ENCODE measurements at places on chromosomes 7 and 10. TPM values are rescaled to one million over a fixed set of nuclear protein-coding genes. Genes with fewer than 3 reads are reported as not detected.

DNA sequence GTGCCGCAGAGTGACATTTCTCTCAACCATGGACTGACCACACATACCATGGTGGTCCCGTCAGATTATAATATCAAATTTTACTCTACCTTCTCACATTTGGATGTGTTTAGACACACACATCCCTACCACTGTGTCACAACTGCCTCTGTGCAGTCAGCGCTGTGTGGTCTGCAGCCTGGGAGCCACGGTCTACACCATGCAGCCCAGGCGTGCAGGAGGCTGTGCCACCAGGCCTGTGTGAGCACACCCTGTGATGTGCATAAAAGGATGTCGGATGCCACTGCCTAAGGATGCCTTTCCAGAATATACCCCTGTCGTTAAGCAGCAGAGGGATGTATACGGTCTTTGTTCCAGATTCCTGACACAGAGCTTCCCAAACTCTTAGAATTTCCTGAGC lies 150.4 kb downstream of the TCERG1L start:
- DNase-seq = no peak

GRCh38 chr10:58638388-58638787 lies 125.7 kb downstream of the BICC1 start:
- DNase-seq = no peak

DNA sequence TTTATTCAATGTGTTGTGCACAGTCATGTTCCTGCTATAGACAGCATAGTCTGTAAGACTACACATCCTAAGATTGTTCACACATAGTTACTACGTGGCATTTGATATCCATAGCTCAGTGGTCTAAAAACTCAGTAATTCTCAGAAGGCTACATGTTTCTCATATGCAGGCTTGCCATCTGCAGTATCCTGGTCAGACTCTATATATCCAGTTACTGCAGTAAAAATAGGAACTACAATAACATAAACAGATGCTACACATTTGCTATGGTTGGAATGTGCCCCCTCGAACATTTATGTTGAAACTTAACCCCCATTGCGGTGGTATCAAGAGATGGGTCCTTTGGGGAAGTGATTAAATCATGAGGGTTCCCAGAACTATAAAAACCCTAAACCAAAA lies 1377.8 kb upstream of the LRRTM3 start:
- no peak for DNase-seq

- DNase-seq = no peak
Observed at GRCh38 chr10:50613726-50614443, 9.9 kb downstream of the SGMS1 start.

GRCh38 chr10:133262696-133263095 lies 14.0 kb downstream of the ADAM8 start:
- no peak for DNase-seq

- DNase-seq = no peak
Observed at GRCh38 chr10:77618117-77618516, 19.5 kb downstream of the KCNMA1 start.

GRCh38 chr7:136897676-136898075 lies 29.2 kb downstream of the CHRM2 start:
- DNase-seq = no peak

GRCh38 chr7:128119036-128119435 lies 87.8 kb upstream of the LRRC4 start:
- DNase-seq = no peak

- DNase-seq = no peak
Observed at GRCh38 chr10:61061923-61062504, 118.0 kb upstream of the RHOBTB1 start.

GRCh38 chr7:4713183-4713784 lies 31.2 kb downstream of the FOXK1 start:
- no peak for DNase-seq

DNA sequence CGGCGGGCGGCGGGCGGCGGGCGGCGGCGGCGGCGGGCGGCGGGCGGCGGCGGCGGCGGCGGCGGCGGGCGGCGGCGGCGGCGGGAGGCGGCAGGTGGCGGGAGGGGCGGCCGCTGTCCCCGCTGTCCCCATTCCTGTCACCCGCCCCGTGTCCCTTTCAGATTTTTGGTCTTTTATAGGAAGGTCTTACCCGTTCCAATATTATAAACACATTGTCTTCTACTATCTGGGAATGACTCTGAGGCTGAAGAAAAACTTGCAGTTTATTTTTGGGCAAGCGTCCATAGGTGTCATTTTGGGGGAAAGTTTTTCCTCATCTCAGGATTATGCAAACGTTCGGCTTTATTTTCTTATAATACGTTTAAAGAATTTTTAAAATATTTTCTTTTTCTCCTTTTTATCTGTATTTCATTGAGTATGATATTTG lies 578 bp downstream of the ZNF713 start:
- DNase-seq = no peak

GRCh38 chr10:124935946-124936345 lies 6.0 kb upstream of the ZRANB1 start:
- no peak for DNase-seq

GRCh38 chr10:67788028-67788886 lies 49.7 kb downstream of the DNAJC12 start:
- DNase-seq = no peak

- no peak for DNase-seq
Observed at GRCh38 chr7:87473986-87474385, 1.5 kb downstream of the ABCB4 start.

DNA sequence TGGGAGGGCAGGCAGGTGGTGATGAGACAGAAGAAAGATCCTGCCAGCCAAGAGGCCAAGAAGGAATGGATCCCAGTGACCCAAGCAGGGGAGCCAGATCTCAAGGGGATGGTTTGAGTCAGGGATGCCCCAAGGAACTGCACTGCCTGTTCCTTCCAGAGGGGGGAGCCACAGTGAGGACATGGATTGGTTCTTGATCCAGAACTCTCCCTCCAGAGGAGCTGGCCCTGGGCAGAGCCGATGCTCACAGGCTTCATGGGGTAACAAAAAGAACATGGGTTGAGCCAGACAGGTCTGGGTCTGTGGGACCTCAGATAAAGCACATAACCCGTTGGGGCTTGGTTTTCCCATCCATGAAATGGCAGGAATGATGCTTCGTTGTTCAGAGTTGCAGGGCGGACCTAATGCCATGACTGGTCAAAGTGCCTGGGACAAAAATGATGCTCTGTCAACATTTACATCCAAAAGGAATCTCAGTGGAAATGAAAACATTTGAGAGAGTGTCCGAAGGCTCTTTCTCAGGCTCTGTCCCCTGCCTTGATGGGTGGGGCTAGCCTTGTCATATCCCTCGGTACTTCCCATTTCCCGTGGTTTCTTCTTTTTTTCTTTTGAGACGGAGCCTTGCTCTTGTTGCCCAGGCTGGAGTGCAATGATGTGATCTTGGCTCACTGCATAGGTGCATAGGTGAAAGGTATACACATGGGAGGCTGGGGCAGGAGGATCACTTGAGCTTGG lies 4.7 kb upstream of the DENND2A start:
- no peak for DNase-seq

SLC29A4 gene
- total RNA-seq = 20.9 TPM

TACR2 gene
- not detected for total RNA-seq

AKR1C8 gene
- not detected for total RNA-seq

PLCE1 gene
- 0.22 TPM for total RNA-seq

TAS2R5 gene
- total RNA-seq = 0.10 TPM

RASSF4 gene
- total RNA-seq = 9.6 TPM

IRF5 gene
- total RNA-seq = 17.4 TPM

CALML5 gene
- total RNA-seq = not detected

MRPS24 gene
- total RNA-seq = 294 TPM

Data from A172 (cell line).